ENCODE measurements at places on chromosomes 11 and 22. TPM values are rescaled to one million over a fixed set of nuclear protein-coding genes. Genes with fewer than 3 reads are reported as not detected.

DNA sequence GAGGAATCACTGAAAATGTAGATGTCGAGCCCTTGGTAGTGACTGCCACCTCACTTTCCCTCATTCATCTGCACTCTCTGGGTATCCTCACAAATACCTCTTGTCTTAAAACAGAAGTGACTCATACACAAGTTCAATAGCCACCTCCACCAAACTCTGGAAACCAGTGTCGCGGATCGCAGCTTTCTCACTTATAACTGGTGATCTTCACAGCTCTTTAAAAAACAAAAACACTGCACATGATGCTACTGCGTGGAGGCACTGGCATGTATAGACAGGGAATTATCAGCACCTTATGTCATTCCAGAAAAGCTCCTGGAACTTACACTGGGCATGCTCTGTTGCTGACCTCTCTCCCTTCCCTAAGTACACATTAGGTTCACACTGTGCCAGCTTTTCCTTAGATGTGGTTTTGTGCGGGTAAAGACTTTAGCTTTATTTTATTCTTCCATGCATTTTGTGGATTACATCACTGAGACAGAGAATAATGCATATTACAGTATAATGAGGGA is 425.5 kb upstream of the CADM1 start:
- DNase-seq, result no peak

GRCh38 chr11:87976009-87976408 is 199.2 kb downstream of the RAB38 start:
- DNase-seq, result no peak

DNA sequence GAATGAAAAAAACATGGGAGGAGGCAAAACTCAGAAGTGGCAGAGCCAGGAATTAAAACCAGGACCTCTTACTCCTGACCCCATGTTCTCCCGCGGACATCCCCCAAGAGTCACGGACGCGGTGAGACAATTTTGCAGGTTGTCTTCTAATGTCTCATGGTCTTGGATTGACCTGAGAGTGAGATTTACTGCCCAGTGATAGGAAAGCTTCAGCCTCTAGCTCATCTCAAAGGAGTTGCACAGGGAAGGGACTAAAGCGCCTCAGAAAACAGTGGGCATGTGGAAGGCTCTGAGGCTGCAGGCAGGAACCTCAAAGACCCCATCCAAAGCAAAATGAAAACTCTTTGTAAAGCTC is 197.4 kb downstream of the ADAMTS15 start:
- DNase-seq, result no peak

- DNase-seq, result no peak
Observed at GRCh38 chr11:132093536-132094259, 723.3 kb downstream of the NTM start.

Gene OR8J1
- total RNA-seq, result not detected
